ENCODE measurements at places on chromosomes 1 and 21.

- DNase-seq: no peak
These were observed 1.3 kb downstream of the BACE2 start for GRCh38 chr21:41169258-41169576.

DNA sequence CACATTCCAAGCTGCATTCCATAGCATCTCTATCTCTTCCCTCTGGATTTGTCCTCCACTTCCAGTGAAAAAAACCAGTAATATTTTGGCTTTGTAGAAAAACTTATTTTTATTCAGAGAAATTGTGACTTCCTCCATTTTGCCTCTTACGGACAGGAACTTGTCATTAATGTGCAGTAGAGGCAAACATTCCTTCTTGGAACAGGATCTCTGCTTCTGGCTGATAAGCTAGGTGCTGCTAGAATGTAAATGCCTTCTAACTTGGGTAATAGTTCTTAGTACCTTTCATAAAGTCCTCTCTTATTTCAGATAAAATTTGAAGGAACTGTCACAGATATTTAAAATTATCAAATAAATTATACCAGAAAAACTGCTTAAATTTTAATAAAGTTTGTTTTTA, 707.8 kb downstream of the USP25 start:
- DNase-seq: no peak

DNA sequence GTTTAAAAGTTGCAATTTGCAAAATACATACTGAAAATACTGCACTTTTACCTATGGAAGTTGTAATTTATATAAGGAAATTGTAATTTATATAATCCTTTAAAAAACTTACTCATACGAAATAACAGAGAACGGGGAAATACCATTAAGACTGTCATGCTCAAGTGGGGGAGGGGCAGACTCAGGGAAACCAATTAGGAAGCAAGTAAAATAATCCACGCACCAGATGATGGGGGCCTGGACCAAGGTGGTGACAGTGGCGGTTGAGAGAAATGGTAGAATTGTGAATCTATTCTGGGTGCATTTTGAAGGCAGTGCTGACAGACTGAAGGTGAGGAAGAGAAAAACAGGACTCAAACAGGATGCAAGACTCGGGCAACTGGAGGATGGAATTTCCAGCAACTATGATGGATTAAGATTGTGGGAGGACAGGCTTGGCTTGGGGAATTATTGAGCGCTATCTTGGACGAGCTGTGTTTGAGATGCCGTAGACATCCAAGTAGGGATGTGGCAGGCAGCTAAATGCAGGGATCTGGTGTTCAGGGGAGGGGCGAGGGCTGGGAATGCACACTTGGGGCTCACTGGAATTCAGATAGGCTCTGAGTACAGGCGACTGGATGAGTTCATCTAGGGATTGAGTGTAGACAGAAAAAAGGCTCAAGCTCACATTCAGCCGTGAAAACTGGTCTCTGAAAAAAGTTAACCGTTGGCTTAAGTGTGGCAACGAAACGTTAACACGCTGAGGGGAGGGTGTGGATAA, 977 bp downstream of the LCA5L start:
- DNase-seq: peak; percentile 59

GRCh38 chr21:26019236-26019635, 151.3 kb downstream of the APP start:
- no peak for DNase-seq

GRCh38 chr1:72412286-72412685, 129.9 kb upstream of the NEGR1 start:
- peak; percentile 47 for DNase-seq

GRCh38 chr1:66929146-66929688, 4.4 kb downstream of the MIER1 start:
- DNase-seq: no peak

DNA sequence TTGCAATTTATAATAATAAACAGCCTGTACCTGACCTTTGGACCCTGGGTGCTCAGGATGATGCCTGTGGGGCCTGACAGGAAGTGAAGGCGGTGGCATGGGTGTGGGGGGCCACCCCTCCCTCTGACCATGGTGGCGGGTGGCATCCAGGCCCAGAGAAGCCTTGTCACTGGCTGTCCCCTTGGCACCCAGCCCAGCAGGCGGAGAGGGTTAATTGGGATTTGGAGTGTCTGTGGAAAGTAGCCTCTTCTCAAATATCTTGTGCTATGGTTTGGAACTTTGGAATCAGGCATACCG, 20.5 kb downstream of the SOX13 start:
- no peak for DNase-seq

DNA sequence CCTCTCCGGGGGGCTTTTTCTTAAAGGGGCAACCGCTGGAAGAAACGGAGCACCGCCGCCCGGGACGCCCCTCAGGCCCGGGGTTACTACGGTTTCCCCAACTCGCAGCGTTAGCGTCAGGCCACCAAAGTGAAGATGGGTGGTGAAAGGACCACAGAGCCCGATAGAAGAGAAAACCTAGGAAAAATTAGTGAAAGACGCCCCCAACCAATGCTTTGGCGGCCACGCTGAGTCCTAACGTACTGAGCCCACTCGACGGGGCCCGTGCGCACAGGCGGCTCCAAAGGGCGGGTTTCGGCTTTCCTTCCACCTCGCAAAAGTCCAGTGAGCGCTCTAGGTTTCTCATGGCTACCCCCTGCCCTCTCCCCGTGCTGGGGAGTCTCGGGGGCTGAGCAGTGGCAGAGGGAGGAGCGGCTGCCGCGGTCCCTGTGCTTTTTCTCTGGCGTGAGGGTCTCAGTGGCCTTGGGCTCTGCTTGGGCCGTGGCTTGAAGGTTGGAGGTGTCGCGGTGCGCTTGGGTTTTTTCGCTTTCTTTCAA, 12.2 kb upstream of the SPEN start:
- no peak for DNase-seq

- no peak for DNase-seq
These were observed 507.6 kb downstream of the NEGR1 start for GRCh38 chr1:71774705-71775104.

DNA sequence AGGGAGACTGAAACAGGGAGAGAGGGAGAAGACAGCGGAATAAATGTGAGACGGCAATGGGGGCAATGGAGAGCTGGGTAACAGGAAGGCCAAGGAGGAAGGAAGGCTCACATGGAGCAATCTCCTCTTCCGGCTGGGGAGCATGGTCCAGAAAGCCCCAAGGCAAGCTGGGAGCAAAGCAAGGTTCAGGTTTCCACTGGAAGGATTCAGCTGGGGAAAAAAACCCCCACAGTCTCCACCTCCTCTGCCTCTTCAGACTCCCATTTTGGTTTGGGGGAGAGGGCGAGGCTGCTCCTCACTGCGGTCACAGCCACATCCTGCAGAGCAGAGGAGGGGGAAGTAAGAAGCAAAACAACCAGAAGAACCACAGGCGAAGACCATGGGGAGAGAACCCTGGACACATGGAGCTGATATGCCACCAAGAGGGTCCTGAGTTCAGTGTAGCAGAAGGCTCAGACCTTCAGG, 650 bp downstream of the TNFAIP8L2 start:
- no peak for DNase-seq

- DNase-seq: no peak
These were observed 471.3 kb downstream of the PLA2G4A start for GRCh38 chr1:187300081-187300480.

DNA sequence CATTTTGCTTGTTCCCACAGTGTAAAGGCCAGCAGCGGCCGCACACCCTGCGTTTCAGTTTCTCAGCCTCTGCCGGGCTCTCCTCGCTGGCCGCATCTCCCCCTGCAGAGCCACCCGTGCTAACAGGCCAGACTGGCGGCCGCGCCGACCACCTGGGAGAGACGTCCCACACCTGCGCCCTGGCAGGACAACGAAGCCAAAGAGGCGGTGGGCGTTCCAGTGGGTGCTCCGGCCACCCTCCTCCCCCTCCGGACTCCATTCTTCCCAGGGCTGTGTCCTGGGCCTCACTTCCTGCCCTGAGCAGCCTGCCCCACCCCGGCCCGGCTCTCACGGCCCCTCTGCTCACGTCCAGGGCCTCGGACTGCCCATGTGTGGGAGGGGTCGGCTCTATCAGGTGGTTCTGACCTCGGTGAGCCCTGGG, 31.9 kb upstream of the SLC19A1 start:
- DNase-seq: no peak

- no peak for DNase-seq
These were observed 6.6 kb upstream of the MTFR1L start for GRCh38 chr1:25813071-25813733.

GRCh38 chr1:145708063-145708462, 895 bp upstream of the PDZK1 start:
- DNase-seq: peak; percentile 70

DNA sequence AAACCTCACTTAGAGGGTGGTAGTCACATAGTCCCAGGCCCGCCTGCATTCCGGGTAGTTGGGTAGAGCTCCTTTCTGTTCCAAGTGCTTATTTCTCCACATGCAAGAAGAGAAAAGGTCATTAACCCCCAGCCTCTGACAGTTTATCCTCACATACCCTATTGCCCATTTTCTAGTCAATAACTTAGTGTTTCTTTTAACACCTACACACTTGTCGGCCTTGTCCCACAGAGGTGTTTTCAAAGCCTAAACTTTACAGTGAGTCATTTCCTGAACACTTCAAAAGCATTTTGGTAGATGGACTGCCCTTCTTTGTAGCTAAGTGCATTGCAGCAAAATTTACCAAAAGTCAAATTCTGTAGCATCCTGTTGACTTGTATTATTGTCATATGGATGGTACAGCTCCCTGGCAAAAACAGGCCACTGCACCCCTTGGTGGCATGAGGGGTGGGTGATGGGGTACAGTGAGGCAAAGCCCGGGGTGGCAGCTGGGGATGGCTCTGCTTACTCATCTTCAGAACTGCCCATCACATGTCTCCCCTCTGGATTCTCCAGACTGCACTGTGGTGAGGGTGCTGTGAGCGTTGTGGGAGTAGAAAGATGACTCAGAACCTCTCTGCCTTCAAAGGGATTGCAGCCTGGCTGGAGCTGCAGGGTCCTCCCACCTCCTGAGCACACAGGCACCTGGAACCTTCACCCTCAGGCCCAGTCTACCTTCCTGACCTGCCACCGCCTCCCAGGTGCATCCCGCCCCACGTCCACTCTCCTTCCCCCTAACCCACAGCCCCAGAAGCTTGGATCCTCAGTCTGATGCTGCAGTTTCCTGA, 45.8 kb upstream of the DMRTB1 start:
- DNase-seq: peak; percentile 89

- no peak for DNase-seq
These were observed at the start of gene DENND2C for GRCh38 chr1:114669562-114670082. TSS of gene DENND2C (minus strand) at chr1:114670049. CDS start at chr1:114625984, 44,065 bp downstream.

- no peak for DNase-seq
These were observed 76.9 kb upstream of the KAZN start for GRCh38 chr1:14521622-14522021.

DNA sequence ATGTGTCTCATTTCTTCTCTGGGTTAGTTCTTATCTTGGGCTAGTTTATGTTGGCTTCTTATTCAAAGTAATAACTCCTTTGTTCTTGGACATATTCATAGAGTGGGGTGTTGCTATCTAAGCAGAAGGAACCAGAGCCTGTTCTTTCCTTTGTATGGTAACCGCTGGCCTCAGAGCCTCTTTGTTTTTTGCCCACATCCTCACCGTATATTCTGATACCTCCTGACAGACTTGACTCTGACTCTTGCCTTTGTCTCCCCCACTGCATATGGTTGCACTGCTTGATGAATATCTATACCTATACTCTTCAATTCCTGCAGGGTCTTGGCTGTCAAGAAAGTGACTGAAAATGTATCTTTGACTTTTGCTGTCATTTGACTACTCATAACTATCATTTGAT, 10.2 kb downstream of the FLG2 start:
- no peak for DNase-seq

- DNase-seq: no peak
These were observed 13.6 kb upstream of the LRP8 start for GRCh38 chr1:53341521-53341895.

DNA sequence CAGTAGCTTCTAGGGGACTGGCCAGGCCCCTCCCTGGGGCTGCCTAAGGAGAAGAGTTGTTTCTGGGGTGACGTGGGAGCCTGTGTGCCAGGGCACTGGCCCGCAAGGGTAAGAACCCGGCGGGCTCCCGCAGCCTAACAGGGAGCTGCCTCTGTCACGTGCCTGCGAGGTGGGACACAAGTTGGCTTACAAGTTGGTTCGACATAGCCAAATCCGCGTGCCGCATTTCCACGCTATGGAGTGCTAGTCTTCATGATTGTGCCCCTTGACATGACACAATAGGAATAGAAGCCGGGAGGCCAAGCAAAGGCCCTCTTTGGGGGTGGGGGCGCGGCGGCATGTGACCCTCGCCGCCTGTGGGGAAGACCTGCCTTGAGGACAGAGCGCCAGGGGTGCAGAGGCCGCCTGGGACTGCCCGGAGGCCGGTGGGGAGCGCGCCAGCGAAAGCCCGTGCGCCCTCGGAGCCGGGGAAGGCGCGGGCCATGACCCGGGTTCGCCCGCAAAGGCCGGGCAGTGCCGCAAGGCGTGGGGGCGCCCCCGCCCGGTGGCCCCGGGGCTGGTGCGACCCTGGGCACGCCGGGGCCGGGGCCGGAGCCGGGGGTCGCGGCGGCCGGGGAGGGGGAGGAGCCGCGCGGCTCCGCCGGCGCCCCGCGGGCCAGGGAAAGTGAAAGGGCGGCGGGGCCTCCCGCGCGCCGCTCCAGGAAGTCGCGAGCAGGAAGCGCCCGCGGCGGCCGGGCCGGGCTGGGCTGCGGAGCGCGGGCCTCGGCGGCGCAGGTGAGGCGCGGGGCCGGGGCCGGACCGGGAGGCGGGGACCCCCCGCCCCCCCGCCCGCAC, at the start of gene SLC37A1:
TSS of gene SLC37A1 (plus strand) at position 702 of the 834 bp plus-strand sequence. CDS start 4,603 bp downstream, outside the sequence.
- no peak for DNase-seq

- DNase-seq: peak; percentile 59
These were observed 57.7 kb downstream of the ATG4C start for GRCh38 chr1:62841587-62842169.

- DNase-seq: no peak
These were observed 162.4 kb downstream of the PDE4B start for GRCh38 chr1:65955071-65955470.

DNA sequence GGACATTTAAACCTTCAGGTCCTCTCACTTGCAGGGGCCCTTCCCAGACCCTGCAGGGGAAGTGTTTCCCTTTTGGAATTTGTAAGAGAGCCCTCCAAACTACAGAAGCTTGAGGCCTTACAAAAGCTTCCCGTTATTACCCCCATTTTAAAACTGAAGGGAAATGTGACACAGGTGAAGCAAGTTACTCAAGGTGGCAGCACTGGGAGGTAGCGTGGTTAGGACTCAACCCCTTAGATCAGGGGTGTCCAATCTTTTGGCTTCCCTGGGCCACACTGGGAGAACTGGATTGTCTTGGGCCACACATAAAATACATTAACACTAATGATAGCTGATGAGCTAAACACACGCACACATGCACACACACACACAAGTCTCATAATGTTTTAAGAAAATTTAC, 15.8 kb upstream of the ZC3H12A start:
- DNase-seq: no peak

- no peak for DNase-seq
These were observed 158.7 kb downstream of the NTPCR start for GRCh38 chr1:233109096-233109495.

GRCh38 chr1:2208309-2209239, 14.0 kb upstream of the FAAP20 start:
- peak; percentile 95 for DNase-seq

DNA sequence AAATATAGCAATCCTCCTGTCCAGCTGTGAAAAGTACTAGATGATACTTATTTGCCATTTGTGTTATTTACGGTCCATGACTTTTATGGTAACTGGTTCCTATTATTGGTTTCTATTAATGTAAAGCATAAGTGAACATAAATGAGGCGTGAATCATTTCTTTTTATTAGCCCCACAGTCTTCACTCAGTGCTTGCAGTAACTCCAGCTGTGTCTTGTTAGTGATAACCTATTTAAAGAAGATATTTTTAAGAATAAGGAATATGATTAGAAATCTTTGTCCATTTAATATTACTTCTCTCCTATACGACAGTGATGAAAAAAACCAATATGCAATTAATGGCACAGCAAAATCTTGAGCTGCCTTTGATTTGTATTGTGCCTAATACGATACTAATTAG, 149.9 kb downstream of the SPATA17 start:
- no peak for DNase-seq

GRCh38 chr1:18751425-18751824, 108.0 kb downstream of the TAS1R2 start:
- no peak for DNase-seq

Data from EL (cell line).